ENCODE measurements at places on chromosomes 4 and X.

GRCh38 chr4:12293906-12294525 lies 865.3 kb upstream of the HS3ST1 start:
- no peak for DNase-seq

GRCh38 chr4:81412946-81413495 lies 58.7 kb downstream of the RASGEF1B start:
- no peak for DNase-seq

DNA sequence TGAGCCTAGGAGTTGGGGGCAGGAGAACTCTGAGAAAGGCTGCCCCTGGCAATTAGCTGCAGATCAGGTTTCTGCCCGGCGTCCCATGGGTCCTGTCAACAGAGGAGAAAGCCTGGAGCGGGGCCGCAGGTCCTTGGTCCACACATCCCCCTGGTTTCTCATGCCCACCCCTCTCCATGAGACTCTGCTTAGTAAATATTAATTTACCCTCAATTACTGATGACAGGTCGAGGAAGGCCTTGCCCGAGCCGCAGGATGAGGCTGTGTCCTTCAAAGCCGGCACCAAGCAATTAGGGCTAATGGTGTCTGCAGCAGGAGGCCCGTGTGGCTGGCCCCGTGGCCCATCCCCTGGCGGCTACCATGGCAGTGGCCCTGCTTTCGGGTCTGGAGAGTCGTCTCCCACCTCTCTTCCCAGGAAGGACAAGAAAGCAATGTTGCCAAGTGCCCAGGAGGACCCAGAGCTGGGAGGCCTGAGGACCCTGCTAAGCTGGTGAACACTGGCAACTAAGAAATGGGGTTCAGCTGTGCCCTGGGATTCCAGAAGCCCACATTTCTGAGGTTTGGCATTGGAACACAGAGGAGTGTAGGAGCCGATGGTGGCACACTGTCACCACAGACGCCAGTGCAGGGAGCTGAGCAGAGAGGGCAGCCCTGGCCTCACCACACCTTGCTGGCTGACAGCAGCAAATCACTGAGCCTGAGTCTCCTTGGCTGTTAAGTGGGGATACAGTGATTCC lies 114.6 kb downstream of the CPZ start:
- no peak for DNase-seq

DNA sequence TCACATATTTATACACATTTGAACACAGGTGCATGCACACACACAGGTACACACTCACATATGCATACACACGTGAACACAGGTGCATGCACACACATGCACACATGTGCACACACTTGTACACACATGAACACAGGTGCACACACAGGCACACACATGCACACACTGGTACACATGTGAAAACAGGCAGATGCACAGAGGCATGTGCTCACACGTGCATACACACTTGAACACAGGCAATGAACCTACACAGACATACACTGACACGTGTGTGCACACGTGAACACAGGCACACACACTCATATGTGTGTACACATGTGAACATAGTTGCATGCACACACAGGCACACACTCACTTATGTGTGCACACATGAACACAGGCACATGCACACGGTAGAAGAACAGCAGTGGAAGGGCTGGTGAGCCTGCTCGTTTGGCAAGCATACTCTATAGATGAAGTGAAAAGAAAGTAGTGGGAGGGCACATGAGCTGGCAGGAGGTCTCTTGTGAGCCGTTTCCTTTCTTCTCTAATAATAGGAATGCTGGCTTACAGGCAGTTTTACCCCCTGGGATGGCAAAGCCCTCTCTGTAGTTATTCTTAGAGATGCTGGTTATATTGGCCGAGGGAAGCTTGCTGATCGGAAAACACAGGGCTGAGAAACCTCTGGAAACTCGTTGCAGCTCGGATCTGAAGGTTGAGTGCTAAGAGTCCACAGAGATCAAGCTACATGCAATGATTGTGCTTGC lies 279.6 kb upstream of the CLNK start:
- no peak for DNase-seq

DNA sequence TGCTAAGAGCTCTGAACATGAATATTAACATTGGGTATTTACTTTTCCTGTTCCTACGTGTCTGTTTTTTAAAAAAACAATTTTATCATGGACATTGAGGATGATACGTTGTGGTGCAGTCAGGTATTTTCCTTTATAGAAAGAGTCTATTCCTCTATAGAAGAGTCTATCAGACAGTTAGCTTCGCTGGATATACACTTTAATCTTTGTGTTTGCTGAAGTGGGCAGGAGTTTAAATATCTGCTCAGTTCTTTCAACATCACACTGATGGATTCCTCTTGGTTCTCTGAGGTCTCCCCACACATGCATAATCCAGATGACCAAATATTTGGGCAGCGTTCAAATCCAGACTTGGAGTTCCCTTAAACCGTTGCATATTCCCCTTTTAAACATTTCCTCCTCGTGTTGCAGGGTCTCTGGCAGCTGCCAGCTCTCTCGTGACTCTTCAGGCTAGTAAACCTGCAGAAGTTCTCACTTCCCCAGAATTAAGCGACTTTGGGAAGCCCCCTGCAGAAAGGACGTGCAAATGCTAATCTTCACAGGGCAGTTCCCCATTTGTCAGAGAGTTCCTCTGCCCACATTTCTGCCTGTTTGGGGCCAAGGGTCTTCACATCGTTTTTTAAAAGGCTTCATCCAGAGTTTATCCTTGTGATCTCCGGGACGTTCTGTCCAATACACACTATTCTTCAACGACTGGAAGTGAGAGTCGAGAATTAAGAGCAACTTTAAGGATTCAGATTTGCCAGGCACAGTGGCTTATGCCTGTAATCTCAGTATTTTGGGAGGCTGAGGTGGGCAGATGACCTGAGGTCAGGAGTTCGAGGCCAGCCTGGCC lies 20.5 kb upstream of the DHRSX start:
- DNase-seq, result no peak

- DNase-seq, result no peak
Measured at GRCh38 chr4:129094347-129094746, 1.0 kb upstream of the SCLT1 start.

- no peak for DNase-seq
Measured at GRCh38 chr4:38424151-38424871, 239.7 kb upstream of the KLF3 start.

DNA sequence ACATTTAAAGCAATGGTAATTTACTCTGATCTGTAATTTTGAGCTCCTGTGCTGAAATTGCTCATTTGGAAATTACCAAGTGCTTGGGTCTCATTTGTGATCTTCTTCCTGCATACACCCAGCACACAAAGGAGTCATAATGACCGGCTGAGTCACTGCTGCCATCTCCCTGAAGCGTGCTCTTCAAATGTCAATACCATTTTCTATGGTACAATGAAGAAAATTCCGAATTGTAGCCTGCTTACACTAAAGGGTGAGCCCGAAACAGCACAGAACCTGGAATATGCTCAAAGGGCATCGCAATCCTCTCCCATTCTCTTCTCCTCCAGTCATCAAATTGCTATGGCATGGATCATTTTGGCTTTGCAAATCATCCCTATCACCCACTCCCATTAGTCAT lies 140.5 kb downstream of the GRIA3 start:
- DNase-seq, result no peak

GRCh38 chr4:113316879-113317278 lies 267.4 kb downstream of the ANK2 start:
- DNase-seq, result no peak

- DNase-seq, result no peak
Measured at GRCh38 chr4:71564775-71565174, 219.1 kb downstream of the GC start.

- DNase-seq, result no peak
Measured at GRCh38 chr4:113146876-113147358, 97.5 kb downstream of the ANK2 start.
